GM12878 (cell line): ENCODE measurements at places on chromosomes 3 and 15. TPM values are rescaled to one million over a fixed set of nuclear protein-coding genes. Genes with fewer than 3 reads are reported as not detected.

GRCh38 chr3:2714834-2715233 lies 395.3 kb downstream of the IL5RA start:
- H3K36me3 ChIP-seq = no peaks in the 10 kb centered on the region
- no peak overlapping the region for H3K27ac ChIP-seq
- no peak for DNase-seq
- no peaks in the 10 kb centered on the region for H3K27me3 ChIP-seq

- no peak for DNase-seq
- no peaks in the 10 kb centered on the region for H3K4me1 ChIP-seq
- H3K36me3 ChIP-seq = no peaks in the 10 kb centered on the region
- no peak overlapping the region for H3K27ac ChIP-seq
Observed at GRCh38 chr15:70708839-70709238, 54.5 kb downstream of the UACA start.

GRCh38 chr3:49278548-49278947 lies 1.5 kb upstream of the C3orf62 start:
- no peak overlapping the region for H3K4me3 ChIP-seq
- peaks cover 13% of the 10 kb centered on the region for H3K36me3 ChIP-seq
- H3K27me3 ChIP-seq = no peaks in the 10 kb centered on the region
- no peak for DNase-seq
- no peak overlapping the region for H3K27ac ChIP-seq
- H3K4me1 ChIP-seq = peaks cover 13% of the 10 kb centered on the region

DNA sequence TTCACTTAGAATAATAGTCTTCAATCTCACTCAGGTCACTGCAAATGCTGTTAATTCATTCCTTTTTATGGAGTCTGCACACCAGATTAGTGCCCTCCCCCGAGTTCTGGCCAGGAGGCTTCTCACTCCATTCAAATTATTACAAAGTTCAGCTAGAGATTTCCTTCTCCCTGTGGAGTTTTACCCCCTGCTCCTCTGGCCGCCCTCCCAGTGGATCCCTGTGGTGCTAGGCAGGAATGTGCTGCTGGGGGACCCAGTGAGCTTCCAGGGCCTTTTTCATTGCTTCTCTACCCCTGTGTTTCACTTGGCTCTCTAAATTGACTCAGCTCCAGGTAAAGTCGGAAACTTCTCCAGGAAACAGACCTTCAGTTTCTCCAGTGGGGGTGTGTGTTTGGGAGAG lies 42.7 kb upstream of the CD200R1L start:
- no peaks in the 10 kb centered on the region for H3K4me1 ChIP-seq
- H3K27me3 ChIP-seq = no peaks in the 10 kb centered on the region
- H3K27ac ChIP-seq = no peak overlapping the region
- DNase-seq = no peak
- H3K36me3 ChIP-seq = no peaks in the 10 kb centered on the region

- H3K4me1 ChIP-seq = no peaks in the 10 kb centered on the region
- DNase-seq = no peak
- no peak overlapping the region for H3K27ac ChIP-seq
- H3K27me3 ChIP-seq = no peaks in the 10 kb centered on the region
- no peaks in the 10 kb centered on the region for H3K36me3 ChIP-seq
Observed at GRCh38 chr3:104190681-104191080, 1176.0 kb upstream of the ALCAM start.

GRCh38 chr3:14265246-14265962 lies 86.8 kb downstream of the LSM3 start:
- no peak overlapping the region for H3K27ac ChIP-seq
- DNase-seq = no peak
- H3K36me3 ChIP-seq = no peaks in the 10 kb centered on the region

Gene TLR9
- 4.8 and 6.9 TPM in 2 replicates for total RNA-seq

Gene TRH
- not detected in 2 replicates for total RNA-seq

Gene SKOR1
- total RNA-seq = 0.35 and 0.36 TPM in 2 replicates

Gene ARNT2
- total RNA-seq = 0.21 TPM in 1 of 2 replicates, not detected in the other

Gene POMGNT2
- 0.13 and 0.15 TPM in 2 replicates for total RNA-seq
